Stimulated activated CD8-positive, alpha-beta memory T cell treated with anti-CD3 and anti-CD28 coated beads, Interleukin-7, amount 100 ng/mL, for 48 hours (primary cell): ENCODE measurements at places on chromosomes 2 and 18.

DNA sequence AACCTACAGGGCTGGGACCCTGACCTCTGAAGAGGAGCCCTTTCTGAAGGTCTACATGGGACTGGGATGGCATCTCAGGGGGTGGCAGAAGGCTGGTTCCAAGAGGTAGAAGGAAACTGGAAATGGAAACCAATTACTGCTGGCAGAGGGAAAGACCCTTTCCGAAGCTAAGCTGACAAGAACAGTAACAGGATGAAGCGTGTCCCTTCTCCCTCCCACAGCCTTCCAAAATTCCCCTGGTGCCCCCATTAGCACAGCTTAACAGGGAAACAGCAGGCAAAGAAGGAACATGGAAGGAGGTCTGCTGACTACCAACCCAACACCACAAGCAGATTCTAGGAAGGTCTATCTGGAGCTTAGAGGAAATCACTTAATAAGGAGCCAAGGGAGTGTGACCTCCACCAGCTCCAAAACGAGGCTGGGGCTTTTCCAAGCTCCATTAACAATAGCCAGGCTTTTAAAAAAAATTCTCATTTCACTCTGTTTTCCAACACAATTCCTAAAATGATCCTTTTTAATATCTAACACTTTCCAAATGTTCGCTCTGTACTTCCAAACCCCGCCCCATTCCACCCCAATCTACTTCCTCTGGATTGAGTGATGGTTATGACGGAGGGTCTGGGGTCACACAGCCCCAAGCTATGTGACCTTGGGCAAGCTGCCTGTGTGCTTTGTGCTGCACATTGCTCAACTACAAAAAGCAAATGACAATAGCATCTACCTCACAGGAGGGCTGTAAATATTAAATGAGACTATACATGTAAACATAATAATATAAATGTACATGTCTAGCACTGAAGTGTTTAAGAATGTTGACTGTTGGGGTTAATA is 55.2 kb downstream of the STK39 start:
- DNase-seq: no peak

GRCh38 chr2:145744541-145745386 is 1224.8 kb upstream of the ZEB2 start:
- no peak for DNase-seq

GRCh38 chr2:207231967-207232366 is 66.2 kb upstream of the KLF7 start:
- DNase-seq: no peak

DNA sequence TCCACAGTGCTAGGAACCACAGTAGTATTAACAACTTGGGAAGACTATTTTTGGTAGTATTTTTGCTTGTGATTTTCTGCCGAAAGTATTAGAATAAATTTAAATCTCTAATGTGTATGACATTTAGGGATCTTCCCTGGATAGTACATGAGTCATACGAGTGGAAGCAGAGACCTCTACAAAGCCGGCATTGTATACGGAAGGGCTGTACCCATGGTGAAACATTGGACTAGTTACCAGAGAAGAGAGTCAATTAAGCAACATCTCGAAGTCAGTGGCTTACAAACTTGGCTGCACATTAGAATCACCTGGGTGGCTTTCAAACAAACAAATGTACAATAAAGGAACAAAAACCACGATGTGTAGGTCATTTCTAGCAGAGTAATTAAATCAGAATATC is 1131.7 kb upstream of the LRRTM1 start:
- DNase-seq: no peak

DNA sequence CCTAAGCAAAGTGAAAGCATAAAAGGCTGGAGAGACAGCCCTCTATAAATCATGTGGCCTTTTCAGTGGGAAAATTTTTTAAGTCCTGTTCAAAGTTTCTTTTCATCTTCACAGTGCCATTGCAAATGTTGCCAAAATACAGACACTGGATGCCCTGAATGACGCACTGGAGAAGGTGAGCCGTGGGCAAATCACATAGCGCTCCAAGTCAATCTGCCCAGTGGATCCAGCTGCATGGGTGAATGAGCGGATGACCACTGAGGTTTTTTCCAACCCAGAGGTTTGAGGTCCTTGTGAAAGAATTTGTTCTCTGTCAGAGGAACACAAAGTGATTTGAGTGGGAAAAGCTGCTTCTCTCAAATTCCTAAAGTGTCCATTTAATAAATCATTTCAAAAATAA is 11.8 kb downstream of the DAPL1 start:
- no peak for DNase-seq

DNA sequence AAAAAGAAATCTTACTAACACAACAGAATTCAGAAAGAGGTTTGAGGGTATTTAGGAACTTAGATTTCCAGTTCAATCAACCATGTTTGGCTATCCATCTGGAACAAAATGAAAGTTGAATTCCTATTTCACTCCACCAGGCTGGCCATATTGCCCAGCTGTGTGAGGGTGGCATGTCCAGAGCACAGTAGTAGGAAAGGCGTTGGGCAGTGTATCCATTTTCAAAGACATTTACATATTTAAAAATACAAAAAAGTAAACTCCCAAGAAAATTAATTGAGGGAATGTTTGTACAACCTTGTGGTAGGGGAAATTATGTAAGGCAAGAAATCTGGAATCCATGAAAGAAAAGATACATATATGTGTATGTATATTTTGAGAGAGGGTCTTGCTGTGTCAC is 21.5 kb upstream of the MSH2 start:
- no peak for DNase-seq

DNA sequence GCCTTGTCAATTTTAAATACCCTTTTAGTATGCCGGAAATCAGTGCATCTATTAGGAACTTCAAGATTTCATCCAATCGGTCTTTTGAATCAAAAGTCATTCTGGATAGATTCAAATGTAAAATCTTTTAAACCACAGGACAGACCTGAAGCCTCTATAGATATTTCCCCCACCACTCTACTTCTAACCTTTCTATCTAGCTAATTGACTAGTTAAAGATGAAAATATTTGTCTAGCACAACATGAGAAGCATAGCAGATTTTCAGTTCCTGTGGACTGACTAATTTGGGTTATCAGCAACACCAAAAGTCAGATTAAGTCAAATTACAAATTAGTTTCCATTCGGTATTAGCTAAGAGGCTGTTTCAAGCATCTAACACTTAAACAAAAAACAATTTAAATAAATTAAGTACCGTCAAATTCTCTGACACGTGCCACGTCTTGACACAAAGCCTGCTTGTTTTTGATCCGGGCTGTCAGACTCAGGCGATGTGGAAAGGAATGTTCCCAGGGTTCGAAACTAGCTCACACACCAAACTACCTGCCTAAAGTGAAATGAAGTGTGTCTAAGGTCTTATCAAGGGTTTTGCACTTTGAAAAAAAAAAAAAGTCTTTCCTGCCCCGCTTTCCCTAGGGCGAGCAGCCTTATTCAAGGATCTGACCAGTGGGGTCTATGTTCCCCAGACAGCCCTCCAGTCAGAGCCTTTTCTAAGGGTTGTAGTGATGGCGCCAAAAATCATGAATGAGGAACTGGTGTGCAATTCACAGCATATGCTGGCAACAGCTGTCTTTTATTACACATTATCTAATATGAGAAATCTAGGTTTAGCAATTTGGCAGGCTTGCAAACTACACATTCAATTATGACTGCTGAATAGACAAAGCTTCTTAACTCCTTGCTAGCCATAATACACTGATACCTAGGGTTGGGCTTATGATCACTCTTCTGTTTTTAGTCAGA is 4.7 kb downstream of the CYTIP start:
- no peak for DNase-seq

- no peak for DNase-seq
These were observed 4.3 kb downstream of the STK39 start for GRCh38 chr2:168243061-168243460.

DNA sequence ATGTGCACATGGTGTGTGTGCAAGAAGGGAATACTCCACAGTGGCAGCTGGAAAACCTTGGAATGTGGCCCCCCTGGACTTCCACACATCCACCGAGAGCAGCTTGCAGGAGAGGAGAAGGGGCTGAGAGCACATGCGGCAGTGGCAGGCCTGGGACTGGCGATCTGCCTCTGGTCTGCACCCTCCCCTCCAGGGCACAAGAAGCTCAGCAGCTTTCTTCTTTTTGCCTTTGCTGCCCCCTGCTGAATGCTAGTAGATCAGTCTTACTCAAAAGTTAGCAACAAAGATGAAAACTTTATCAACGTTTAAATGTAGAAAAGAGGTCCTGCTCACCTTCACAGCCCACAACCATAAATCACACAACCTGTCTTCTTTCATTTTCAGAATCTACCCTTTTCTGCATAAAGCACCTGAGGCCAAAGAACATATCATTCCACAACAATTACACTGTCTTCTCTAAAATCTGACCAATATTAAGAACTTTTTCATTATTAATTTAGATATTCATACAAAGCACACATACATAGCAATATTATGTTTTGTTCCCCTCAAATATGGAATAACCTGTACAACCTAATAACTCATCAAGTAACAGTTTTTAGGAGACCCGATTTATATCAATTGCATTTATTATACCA is 34.6 kb downstream of the TGFBRAP1 start:
- no peak for DNase-seq

- no peak for DNase-seq
These were observed 81.9 kb downstream of the SLC66A3 start for GRCh38 chr2:11237122-11237521.

- no peak for DNase-seq
These were observed 17.5 kb downstream of the MAP4K3 start for GRCh38 chr2:39419282-39420223.

- DNase-seq: no peak
These were observed 98.2 kb downstream of the GAREM1 start for GRCh38 chr18:32372381-32373061.

- DNase-seq: no peak
These were observed 8.3 kb upstream of the TMEM247 start for GRCh38 chr2:46471019-46471583.

- no peak for DNase-seq
These were observed 76.4 kb downstream of the TANC1 start for GRCh38 chr2:159044804-159045286.

DNA sequence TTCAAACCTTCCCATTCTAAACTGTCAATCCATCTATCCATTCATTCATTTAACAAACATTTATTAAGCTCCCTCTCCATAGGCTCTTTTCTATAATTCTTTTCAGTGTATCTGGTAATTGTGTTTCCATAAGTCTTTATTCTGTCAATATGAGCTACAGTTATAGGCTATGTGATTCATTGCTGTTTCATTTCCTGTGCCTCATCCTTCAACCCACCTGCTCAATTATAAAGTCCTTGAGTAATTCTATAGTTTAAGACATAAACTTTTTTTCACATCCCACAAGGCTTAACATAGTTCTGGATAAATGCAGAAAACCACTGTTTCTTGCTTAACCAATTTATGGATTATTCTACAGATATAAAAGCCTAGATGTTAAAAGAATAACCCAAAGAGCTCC is 84.2 kb upstream of the PIK3C3 start:
- DNase-seq: no peak

DNA sequence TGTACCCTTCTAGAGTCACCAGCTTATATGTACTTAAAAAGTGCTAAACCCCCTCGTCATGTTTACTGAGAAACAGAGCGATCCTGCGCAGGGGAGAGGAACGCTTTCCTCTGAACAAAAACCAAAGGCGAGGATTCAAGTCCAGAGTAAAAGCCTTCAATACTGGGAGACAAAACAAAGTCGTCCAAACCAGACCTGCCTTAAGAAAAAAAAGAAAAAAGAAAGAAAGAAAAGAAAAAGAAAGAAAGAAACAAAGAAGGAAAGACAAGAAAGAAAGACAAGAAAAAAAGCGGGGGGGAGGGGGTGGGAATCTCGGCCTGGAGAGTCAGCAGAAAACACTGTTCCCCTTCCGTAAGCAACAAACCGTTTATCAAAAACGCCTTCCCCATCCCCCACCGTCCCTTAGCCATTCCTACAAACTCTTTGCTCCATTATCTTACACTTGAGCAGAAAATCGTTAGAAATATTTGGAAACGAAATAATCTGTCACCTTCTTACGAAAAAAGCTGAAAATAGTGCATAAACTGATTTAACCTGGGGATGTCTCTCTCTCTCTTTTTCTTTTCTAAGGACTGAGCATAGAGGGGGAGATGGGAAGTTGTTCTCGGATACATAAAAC is 3.3 kb downstream of the PTGR3 start:
- no peak for DNase-seq

DNA sequence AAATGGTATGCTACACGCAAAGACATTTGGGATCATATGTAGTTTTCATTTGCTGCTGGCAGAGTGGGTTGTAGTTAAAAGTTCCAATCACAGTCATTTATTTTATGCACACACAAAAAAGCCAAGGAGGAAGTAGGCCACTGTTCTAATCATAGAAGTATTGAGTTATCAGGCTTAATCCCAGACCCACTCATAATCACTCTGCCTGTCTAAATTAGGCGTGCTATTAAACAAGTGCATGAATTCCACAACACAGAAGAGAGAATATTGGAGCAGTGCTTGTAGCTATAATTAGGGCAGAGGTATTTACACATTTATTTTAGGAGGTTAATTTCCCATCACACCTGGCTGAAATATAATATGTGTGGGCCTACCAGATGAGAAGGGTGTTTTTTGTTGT is 65.7 kb upstream of the FIGN start:
- no peak for DNase-seq

- no peak for DNase-seq
These were observed 918 bp downstream of the EIF5B start for GRCh38 chr2:99338029-99338585.

DNA sequence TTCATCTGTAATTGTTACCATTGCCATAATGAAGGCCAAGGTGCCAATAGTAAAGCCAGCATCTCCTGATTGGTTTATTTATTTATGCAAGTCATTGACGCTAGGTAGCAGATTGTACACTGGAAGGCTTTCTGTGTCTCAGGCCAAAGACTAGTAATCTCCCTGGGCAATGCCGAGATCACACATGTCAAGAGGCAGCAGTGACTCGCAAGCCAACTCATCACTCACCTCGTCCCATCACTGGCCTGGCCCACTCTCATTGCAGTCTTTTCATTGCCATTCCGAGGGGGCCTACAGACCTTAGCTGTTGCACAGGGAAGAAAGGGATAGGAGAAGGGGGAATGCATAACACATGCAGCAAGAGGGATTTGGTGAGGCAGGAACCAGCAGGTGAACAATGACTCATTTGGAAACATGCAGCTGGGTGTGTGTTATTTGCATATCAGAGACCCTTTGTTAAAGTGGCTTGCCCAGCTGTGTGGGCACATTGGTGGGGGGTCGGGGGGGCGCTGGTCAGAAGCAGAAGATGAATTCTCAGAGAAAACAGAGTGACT is 448.7 kb upstream of the HNRNPA3 start:
- no peak for DNase-seq

GRCh38 chr2:24873619-24874018 is 46.4 kb downstream of the ADCY3 start:
- no peak for DNase-seq

GRCh38 chr2:27762951-27763906 is 8.3 kb upstream of the MRPL33 start:
- DNase-seq: no peak

DNA sequence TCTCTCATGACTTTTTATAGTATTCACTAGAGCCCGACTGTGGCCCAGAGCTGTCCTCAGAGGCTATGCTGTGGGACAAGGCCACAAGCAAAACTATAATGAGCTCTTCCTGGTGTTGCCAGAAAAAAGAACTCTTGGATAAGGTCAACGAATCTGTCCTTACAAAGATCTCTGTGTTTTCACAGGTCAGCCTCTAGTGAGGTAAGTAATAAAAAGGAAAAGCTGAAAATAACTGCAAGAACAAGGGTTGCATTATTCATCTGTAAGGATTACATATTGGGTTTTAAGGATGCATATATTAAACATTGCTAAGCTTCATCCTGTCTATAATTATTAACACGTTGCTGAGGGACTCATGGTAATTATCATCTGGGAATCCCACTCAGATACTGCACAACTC is 62.8 kb upstream of the ATL2 start:
- DNase-seq: no peak
